ENCODE measurements at places on chromosomes 12 and 14.

DNA sequence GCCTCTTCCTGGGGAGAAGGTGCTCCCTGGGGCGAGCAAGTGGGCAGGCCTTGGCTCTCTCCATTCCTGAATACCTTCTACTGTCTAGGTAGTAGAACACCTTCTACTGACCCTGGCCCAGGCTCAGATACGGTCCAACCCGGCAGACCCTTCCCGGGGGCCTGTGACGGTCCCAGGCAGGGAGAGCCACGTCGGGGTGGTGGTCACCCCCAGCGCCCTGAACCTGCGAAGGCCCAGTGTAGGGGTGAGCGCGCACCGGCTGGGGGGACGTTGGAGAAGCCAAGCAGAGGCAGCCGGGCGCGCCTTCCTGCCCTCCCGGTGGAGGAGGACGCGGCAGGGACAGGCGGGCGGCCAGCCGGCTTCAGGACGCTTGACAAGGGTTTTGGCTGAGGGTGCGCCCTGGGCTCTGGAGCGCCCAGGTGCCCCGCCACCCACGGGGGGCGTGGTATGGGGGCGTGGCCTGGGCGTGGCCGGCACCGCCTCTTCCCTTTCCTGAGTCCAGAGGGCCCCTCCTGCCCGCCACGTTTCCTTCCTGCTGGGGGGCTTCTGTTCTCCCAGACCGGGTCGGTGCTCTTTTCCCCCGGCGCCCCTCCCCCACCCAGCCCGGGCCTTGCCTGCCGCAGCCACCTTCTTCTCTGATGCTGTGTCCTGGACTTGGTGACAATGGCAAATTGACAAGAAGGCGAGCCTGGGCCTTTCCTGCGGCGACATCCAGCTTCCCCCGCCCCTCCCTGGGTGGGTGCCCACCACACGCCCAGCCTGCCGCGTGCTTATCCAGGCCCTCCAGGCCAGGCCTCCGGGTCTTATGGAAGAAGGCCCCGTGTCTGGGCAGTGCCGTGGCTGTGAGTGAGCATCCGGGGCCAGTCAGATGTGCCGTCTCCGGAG is 24.5 kb upstream of the PPP1R13B start:
- peak; percentile 65 for DNase-seq

- no peak for DNase-seq
These were observed 15.2 kb upstream of the LUM start for GRCh38 chr12:91126516-91126915.

DNA sequence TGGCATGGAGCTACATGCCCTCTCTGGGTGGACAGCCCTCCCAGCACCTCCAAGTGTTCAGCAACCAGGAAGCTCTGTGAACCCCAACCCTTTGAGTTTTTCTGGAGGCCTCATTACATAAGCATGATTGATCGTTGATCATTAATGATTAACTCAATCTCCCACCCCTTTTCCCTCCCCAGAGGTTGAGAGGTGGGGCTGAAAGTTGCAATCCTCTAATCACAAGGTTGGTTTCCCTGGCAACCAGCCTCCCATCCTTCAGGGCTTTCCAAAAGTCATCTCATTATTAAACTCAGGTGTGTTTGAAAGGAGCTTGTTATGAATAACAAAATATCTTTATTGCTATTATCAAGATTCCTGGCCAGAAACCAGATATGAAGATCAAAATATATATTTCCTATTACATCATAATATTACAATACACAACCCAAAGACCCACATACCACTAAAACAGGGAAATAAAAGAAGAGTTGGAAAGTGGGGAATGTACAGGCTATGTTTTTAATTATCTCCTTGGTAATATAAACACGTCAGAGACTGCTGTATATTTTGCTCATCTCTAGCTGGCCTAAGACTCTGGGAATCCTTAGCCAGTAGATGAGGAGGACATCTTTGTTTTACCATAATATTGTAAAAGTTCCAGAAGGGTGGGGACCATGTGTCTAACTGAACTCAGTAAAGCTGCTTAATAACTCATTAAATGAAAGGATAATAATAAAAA is 73.6 kb downstream of the SSPN start:
- no peak for DNase-seq

GRCh38 chr14:52846591-52846990 is 55.2 kb upstream of the GNPNAT1 start:
- no peak for DNase-seq

DNA sequence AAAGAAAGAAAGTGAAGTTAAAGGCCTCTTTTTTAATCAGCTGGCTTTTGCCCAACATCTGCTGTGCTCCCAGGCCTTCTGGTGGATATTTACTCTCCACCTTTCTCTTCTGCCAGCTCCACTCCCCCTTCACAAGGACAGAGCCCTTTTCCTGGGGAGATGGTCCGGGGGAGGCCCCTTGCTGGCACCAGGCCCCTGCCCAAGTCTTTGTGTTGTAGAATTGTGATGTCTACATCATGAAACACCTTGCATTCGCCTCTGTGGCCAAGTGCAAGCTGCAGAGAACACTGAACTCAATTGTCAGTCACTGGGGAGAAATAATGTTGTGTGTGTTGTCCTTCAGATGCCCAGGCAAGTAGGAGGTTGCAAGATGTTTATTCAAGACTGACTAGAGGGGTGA is 150.3 kb downstream of the DPF3 start:
- DNase-seq: no peak

- DNase-seq: no peak
These were observed 13.7 kb downstream of the DDX54 start for GRCh38 chr12:113171543-113171942.

DNA sequence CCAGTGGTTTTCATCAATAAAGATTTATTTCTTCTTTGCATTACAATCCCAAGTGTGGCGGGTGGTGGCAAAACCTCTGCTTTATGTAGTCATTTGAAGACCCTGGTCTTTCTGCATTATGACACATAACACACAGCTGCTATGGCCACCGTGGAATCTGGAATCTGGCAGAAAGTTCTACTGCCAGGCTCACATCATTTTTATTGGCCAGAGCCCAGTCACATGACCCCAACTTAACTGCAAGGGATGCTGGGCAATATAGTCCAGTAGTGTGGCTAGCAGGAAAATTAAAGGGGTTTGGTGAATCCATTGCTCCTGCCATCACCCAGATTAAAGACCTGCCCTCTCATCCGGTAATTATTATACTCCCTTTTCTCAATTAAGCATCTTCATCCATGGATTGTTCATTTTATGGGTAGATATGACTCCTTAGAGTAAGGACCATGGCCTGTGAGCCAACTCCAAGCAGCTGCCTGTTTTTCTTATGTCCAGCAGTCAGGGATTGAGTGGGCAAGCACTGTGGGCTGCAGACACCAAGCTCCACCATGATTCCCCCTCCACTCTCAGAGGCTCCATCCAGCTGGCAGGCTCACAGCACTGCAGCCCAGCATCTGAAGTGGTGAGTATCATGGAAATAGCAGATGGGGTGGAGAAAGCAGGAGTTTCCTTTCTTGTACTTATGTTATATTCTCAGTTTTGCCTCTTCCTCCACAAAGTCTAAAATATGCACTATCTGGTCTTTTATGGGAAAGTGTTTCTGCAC is 1030.7 kb downstream of the AACS start:
- no peak for DNase-seq

DNA sequence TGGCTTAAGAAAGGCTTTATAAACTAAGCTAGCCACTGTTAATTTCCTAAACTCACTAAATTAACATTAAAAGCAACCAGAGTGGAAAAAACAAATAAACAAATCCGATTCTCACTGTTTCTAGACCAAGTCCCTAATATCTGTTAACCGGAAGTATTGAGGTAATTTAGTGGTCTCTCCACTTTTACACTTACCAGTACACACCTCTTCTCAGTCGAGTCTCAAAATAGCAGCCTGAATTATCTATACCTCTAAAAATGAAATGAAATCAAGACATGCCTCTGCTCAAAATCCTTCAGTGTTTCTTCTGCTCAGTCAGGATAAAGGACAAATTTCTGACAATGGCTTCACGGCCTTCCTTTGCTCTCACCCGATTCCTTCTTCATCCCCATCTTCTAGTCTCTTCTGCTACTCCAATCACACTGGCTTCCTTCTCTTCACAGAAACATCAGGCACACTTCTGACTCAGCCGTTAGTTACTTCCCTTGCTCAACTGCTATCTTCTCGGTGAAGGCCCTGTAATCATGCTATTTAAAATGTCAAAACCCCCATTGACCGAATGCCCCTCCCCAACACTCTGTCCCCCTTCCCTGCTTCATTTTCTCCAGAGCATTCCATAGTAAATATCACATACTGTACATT is 161.3 kb downstream of the KITLG start:
- DNase-seq: no peak

- DNase-seq: no peak
These were observed 84.6 kb downstream of the RIN3 start for GRCh38 chr14:92597906-92598905.

DNA sequence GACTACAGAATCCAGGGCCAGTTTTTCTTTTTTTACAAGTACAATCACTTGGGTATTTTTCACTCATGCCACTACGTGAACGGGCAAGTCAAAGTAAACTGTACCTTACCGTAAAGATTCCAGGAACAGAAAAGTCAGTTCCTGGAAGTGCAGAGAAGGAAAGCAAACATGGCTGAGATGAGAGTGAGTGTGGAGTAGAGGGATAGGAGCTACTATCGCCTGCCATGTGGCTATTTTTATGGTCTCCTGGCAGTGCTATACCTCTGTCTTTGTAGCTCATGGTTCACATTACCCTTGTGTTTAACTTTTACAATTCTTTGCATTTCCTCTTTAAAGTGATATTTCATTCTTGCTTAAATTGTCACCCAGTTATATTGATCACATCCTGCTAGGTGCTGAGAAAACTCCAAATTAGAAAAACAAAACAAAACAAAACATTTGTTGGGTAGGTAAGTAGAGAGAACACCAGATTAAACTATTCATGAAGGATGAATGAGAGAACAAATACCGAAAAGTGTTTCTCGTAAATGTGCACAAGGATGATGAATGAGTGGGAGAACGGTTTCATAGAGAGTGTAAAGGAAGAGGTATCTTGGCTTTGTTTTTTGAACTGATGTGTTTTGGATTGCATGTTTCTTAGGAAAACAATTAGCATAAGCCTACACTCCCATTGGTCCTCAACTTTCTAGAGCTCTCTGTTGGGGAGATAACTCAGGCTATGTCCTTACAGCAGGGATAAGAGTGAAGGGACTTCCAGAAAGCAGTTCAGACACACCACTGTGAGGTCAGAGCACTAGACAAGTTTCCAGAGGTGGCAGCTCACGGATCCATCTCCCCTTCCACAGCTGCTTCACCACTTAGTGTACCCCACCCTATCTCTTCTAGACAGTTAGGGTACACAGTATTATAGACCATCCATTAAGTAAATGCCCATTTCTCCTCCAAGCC is 163.7 kb downstream of the IPO8 start:
- no peak for DNase-seq

DNA sequence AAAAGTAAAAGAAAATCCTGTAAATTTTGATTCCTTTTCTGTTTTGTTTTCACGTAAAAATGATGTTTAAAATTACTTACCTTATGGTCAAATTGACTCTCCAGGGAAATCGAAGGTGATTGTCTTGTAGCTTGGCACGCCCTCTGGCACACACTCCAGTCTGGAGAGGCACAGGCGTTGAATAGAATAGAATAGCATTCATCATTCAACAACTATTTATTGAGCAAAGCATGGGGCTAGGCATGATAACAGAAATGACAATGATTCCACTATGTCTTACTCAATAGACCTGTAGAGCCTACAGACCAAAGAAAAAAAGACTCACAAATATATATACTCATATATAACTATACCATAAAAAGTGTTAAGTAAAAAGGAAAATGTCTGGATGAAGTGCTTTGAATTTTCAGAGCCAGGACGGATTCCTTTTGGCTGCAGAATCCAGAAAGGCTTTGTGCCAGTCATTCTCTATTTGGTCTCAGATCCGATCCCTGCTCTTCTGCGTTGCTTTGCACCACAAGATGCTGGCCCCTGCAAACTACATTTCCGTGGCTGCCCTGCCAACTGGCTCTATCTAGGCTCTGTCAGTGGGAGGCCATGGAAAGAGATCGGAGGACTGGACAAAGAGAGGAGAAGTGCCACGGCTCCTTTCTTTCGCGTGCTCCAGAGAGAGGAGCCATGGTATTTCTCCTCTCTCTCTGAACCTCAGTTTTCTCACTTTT is 231.8 kb downstream of the CRADD start:
- no peak for DNase-seq

- no peak for DNase-seq
These were observed 234.4 kb upstream of the PRKD1 start for GRCh38 chr14:30162066-30162465.

GRCh38 chr14:99554184-99554583 is 49.8 kb downstream of the CCDC85C start:
- DNase-seq: no peak

- DNase-seq: no peak
These were observed 31.4 kb downstream of the ETNK1 start for GRCh38 chr12:22656376-22656775.

GRCh38 chr12:70251661-70252060 is 8.4 kb downstream of the CNOT2 start:
- no peak for DNase-seq

DNA sequence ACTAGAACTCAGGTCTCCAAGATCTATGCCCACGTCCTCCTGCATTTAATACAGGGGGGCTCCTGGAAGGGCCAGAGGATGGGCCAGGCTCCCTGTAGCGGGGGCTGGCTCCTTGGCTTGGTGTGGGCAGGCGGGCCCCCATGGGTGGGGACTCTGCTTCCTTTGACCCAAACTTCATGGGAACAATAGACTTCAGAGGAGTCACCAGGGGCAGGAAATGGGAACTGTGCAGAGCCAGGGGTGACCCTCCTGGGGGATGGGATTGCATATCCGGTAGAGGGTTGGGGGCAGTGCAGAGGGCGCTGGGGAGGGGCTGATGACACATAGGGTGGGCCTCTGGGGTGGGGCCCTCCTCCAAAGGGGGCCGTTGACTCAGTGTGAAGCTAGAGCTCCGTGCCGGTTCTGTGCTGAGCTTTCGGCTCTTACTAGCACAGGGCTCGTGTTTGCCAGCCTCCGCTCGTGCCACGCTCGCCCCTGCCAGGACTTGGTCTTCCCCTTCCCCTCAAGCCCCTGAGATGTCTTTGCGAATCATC is 4.6 kb downstream of the TEAD4 start:
- no peak for DNase-seq

DNA sequence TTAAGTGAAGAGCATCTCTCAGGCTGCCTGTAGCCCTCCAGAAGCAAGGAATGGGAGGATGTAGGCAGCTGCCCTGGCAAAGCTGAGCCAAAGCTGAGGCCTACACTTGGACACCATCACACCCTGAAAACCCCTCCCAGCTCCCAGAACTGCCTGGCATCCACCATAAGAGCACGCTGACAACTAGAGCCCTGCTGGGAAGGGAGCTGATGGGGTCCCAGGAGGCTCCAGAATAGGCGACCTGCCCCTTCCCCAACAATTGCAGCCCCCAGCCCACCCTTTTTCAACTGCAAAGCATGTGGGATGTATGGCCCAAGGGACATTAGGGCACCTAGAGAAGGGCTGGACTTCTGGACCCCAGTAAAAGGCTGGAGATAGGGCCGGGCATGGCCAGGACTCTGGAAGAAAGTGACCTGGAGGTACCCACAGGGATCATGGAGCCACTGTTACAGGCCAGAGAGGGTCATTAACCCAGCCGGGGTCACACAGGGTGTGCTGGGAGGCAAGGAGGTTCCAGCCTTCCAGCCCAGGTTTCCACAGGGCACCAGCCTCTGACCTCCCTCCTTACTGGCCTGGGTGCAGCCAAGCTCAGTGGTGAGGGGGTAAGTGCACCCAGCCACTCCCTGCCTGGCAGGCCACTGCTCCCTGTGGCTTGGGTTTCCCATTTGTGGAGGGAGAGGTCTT is 27.8 kb downstream of the FAM222A start:
- DNase-seq: peak; percentile 7

Data from CD4-positive, alpha-beta T cell treated with Interleukin-15 for 1 hour (primary cell).